ENCODE measurements at places on chromosomes 2 and 18.

DNA sequence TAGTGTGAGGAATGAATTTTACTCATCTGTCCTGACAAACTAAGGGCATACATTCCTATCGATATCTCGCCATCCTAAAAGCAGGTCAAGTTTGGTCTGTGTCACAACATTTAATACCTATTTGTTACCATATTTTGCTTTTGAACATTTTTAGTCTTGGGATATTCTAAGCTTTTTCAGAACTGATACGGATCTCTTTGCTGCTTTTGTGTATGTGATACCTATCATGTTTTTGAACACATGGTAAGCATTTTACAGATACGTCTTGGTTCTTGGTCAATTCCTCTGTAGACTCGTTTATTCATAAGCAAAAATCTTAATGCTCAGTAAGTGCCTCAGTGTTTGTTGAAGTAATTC lies 592 bp downstream of the ZNF397 start:
- no peak for DNase-seq

DNA sequence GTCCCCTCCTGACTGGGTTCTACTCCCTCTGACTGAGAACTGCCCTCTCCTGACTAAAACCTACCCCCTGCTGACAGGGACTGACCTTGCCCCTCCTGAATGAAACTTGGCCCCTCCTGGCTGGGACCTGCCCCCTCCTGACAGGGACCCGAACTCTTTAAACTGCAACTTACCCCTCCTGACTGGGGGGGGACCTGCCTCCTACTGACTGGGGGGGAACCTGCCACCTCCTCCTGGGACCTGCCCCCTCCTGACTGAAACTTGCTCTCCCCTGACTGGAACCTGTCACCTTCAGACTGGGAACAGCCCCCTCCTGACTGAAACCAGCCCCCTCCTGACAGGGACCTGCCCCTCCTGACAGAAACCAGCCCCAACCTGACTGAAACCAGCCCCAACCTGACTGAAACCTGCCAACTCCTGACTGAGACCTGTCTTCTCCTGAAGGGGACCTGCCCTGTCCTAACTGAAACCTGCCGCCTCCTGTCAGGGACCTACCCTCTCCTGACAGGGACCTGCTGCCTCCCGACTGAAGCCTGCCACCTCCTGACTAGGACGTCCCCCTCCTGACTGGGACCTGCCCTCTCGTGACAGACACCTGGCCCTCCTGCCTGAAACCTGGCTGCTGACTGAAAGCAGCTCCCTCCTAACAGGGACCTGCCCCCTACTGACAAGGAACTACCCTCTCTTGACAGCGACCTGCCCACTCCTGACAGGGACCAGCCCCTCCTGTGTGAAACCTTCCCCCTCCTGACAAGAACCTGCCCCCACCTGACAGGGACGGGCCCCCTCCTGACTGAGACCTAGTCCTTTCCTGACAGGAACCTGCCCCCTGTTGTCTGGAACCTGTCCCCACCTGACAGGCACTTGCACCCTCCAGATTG lies 87.1 kb downstream of the PXDN start:
- DNase-seq = peak; percentile 45

DNA sequence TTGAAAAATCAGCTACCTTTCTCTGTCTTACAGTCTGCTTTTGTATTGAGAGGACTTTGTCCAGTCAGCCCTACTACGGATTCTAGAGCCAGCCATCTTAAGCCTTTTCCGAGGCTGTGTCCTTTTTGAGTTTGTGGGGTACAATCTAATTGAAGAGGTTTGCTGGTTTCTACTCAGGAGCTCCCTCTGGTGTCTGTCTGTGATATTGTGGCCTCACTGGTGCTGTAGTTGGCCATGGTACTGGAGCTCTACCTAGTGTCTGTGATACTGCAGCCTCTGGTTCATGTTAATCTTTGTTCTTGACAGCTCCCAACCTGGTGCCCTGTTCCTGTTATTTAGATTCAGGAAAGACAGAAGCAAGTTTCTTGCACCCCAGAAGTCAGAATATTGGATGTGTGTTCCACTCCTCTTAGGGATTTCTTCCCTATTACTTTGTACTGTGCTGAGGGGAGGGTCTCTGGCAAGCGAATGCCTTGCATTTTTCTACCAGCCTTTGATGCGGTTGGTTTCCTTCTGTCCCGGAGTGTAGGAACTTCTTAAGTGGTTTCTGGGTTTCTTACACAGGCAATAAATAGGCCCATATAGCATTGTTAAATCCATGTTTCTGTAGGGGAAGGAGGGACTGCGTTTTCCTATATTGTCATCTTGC lies 78.5 kb downstream of the ACSL3 start:
- DNase-seq = peak; percentile 62

DNA sequence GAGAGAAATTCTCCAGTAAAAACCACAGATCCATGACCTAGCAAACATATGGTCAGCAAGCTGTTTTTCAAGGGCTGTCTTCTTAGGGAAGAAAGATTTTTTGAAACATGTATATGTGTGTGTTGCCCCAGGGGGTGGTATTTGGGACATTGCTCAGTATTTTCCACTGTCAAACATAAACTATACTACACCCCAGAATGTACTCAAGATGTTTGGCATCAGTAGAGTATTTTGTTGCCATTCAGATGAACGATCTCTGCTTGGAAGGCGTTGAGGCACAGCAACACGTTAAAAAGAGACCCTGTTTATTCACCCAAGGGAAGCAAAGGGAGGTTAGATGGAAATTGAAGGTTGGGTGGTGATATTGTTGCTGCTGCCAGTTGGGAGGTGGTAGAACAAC lies 30.0 kb downstream of the EEF1B2 start:
- no peak for DNase-seq

DNA sequence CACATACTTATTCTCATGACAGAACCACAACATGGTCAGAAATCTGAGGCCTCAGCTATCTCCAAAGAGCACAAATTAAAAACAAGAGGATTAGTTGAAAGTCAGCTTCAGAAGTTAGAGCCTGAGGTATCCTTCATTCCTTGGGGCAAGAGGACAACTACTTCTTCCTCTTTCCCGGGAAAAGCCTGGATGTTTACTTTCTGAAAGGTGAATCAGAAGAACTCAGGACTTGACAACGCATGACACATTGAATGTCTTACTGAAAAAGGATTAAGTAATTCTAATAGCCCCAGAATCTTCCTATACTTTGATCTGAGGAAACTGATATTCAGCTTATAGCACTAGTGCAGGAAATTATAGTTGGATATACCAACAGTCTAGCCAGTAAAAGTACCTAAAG lies 573.2 kb downstream of the METTL4 start:
- peak; percentile 4 for DNase-seq

GRCh38 chr2:154698721-154699574 lies 453 bp downstream of the KCNJ3 start:
- DNase-seq = no peak

DNA sequence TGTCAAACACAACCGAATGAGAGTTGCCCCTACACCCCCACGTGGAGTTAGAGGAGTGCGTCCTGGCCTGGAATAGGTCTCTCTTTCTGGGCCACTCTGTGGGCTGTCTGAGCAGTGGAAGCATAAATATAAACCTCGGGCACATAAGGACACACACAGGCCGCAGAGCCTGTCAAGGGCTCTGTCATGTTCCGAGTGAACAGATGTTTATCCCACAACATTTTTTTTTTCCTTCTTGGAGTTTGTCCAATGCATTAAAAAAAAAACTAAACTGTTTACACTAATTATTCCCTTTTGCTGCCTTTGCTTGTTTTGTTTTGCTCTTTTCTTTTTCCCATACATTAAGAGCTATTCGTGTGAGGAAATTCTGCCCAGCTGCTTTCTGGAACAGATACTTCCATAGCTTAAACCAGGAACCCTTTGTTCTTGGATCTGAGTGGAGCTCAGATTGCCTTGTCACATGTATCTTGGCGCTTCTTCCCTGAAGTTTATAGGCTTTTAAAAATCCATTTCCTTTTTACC lies 228.3 kb upstream of the FOSL2 start:
- no peak for DNase-seq

DNA sequence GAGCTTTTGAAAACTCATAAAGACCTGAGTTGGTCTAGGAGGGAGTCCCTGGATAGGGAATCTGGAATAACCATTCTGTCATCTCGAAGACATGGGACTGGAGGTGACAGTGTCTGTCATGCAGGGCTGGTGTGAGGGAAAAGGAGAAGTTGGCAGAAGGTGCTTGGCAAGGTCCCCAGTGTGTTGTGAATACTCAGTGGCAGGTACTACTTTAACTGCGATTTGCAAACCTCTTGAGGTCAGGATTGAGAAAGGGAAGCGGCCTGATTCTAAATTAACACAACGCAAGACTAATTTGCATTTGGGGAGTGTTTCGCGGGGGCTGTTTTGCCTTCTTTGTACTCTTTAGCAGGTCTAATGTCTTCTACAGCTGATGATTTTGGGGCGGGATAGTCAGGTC lies 77.0 kb upstream of the TMEM200C start:
- no peak for DNase-seq

DNA sequence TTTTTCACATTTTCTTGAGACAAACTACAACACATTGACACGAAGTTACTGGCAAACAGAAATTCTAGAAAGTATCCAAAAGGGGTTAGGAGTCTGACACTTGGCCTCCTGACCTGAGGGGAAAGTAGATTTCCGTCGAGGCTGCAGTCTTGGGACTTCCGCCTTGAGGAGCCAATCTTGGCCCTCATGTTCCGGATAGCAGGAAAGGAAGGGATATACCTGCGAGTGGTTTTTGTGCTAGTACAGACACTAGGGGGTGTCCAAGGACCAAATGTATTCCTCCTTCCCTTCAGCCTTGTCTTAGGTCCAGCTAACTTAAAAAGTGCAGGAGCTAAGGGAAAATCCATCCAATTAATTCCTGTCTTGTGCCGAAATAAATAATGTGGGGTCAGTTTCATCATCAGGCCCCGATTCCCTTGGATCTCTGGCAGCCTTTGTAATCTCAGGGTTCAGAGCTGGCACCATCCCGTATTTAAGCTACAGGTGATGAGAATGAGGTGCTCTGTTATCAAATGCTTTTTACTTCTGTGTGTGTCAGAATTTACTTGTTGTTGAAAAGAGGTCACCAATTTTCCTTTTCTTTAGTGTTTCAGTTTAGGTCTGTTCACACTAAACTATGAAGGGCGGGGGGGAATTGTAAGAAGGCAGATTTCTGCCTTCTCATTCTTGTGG lies 330.2 kb upstream of the FANCL start:
- peak; percentile 69 for DNase-seq

GRCh38 chr2:21966139-21966538 lies 842.4 kb downstream of the TDRD15 start:
- no peak for DNase-seq

GRCh38 chr18:63237881-63238692 lies 81.5 kb downstream of the BCL2 start:
- DNase-seq = peak; percentile 72

DNA sequence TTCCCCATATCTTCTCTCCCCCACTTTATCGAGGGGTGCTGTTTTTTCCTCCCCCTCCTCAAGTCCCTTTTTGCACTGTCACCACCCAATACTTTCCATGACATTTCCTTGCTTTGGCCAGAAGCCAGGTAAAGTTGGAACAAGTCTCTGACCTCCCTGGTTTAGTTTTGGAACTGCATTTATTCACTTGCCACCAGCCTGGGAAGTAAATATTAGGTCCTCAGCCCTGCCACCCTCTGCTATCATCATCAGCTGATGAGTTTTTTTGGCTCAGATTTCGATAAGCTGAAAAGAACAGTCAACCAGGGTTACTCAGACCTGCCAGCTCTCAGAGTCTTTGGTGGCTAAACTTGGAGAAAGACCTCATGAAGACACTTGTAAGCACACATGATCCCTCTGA lies 47.0 kb downstream of the DHRS9 start:
- DNase-seq = no peak

DNA sequence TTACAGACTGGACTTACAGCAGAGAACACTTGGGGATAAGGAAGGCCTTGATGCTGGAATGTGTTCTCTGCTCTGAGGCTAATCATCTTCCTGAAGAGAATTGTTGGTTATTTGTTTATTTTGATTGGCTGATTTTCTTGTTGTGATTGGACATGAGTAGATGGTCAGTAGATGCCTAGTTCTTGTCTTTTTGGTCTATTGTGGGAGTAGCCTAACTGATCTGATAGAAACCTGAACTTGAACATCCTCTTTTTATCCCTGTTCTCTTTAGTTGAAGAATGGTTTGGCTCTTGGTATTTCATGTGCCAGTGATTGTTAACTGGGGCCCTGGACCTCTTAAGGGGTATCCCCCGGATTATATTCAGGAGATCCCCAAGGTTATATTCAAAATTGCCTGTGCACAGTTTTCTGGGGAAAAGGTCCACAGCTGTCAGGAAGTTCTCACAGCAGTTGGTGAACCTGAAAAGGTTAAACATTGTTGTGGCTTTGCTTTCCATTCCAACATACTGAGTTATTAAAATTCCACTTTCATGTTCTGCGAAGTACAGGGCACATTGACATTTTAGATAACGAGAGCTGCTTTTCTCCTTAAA lies 13.6 kb downstream of the TWSG1 start:
- peak; percentile 25 for DNase-seq

GRCh38 chr18:25081001-25081400 lies 271.0 kb downstream of the ZNF521 start:
- no peak for DNase-seq

GRCh38 chr2:106274668-106275067 lies 80.6 kb upstream of the UXS1 start:
- no peak for DNase-seq

DNA sequence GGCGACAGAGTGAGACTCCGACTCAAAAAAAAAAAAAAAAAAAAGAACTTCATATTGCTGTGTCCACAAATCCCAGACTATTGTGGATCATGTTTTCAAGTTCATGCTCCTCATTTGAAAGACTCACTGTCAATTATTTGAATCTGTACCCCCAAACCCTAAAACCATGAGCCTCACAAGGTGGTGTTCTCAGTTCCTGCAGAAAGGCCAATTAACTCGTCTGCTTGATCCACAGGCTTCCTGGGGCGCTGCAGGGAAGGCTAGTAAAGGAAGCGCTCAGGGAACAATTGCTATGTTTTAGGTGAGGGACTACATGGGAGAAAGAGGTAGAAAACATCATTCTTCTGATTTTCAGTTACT lies 396.8 kb upstream of the NETO1 start:
- no peak for DNase-seq

GRCh38 chr2:74261204-74261864 lies 62.9 kb downstream of the MTHFD2 start:
- peak; percentile 28 for DNase-seq
